ENCODE measurements at places on chromosomes 3 and 15.

- DNase-seq, result no peak
These were observed 55.6 kb downstream of the SLC6A6 start for GRCh38 chr3:14457999-14458398.

DNA sequence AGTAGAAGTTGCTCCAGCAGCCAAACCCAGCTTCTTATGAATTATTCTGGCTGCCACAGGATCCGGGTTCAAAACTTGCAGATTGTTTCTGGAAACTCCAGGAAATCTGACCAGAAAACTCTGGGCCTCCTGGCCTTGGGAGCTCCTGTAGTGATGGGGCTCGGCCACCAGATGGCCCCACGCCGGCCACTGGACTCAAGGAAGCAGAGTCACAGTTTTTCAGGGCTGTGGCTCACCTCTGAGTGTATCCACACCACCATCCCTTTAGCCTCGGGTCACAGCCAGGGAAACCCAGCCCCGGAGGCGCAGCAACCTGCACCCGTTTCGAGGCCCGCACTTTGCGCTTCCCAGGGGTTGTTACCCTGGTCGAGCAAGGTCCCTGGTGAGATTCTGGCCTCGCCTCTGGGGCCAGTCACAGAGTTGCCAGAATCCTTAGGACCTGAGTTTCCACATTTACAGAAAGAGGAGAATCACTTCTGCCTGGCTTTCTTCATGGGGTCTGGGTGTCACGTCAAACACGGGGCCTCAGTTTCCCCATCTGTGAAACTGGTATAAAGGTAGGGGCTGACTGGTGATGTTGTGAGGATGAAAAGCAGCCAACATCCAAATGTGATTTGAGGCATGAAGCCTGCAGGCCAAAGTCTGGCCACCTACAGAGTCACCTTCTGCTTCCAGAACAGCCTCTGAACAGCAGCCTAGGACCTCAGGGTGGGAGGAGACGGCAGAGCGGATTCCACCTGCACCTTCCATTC is 53.5 kb upstream of the LCTL start:
- DNase-seq, result peak; percentile 61

DNA sequence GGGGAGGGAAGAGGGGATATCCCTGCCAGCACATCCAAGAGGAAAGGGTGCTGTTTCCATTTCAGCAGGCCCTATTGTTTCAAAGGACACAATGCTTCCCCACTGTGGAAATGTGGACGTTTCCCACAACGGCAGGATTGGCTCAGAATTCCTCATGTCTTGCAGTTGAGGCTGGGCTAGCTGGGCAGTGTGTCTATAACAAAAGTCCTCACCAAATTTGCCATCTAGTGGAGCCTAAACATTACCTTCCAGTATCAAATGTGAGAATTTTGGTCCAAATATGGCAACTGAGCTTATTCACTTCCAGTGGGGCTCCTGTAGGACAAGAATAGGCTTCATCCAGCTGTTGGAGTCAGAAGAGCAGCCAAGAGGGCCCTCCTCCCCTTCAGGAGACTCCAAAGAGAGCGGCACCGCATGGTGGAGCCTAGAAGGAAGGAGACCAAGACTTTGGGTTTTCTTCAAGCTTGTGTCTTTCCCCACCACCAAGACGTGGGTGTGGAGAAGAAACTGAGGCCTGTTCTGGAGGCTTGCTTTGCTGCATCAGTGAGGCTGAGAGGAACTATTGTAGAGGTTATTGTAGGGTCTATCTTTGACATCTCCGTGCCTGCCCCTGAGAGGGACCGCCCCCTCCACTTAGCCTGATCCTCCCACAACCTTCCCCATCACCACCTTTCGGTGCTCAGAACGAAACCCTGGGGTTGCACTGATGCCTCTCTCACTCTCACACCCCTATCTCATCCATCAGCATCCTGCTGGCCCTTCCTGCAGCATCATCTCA is 45.3 kb upstream of the SLCO2A1 start:
- no peak for DNase-seq

- no peak for DNase-seq
These were observed 345.5 kb downstream of the EPHB1 start for GRCh38 chr3:135140591-135140990.
